Effector memory CD4-positive, alpha-beta T cell (primary cell): ENCODE measurements at places on chromosomes 12 and 14.

GRCh38 chr12:128968668-128969067, 115.4 kb downstream of the GLT1D1 start:
- H3K27ac ChIP-seq: no peak overlapping the region
- no peak for DNase-seq
- H3K36me3 ChIP-seq: no peaks in the 10 kb centered on the region

GRCh38 chr14:102317564-102318248, 1.8 kb upstream of the ZNF839 start:
- H3K27me3 ChIP-seq: no peaks in the 10 kb centered on the region
- H3K36me3 ChIP-seq: no peaks in the 10 kb centered on the region
- no peak for DNase-seq

GRCh38 chr12:16063726-16064125, 152.6 kb downstream of the DERA start:
- no peaks in the 10 kb centered on the region for H3K36me3 ChIP-seq
- no peak overlapping the region for H3K27ac ChIP-seq
- no peak for DNase-seq
- H3K27me3 ChIP-seq: no peaks in the 10 kb centered on the region
- H3K4me3 ChIP-seq: no peak overlapping the region

GRCh38 chr12:73833746-73834145, 703.9 kb upstream of the ATXN7L3B start:
- DNase-seq: no peak
- no peaks in the 10 kb centered on the region for H3K36me3 ChIP-seq
- no peaks in the 10 kb centered on the region for H3K27me3 ChIP-seq

DNA sequence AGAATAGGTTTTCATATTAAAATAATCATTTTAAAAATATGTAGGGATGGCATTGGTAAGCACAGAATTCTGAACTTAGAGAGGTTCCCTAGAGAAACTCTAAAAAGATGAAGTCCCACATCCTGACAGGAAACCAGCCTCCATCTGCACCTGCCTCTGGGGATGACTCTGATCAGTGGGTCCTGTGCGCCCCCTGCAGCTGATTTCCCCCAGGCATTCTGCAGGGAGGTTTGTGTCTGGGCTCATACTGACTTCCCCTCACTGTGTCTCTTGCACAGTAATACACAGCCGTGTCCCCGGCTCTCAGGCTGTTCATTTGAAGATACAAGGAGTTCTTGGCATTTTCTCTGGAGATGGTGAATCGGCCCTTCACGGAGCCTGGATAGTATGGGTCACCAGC, 602.9 kb downstream of the TMEM121 start:
- no peak overlapping the region for H3K27ac ChIP-seq
- H3K27me3 ChIP-seq: no peaks in the 10 kb centered on the region
- DNase-seq: no peak
- H3K36me3 ChIP-seq: no peaks in the 10 kb centered on the region

DNA sequence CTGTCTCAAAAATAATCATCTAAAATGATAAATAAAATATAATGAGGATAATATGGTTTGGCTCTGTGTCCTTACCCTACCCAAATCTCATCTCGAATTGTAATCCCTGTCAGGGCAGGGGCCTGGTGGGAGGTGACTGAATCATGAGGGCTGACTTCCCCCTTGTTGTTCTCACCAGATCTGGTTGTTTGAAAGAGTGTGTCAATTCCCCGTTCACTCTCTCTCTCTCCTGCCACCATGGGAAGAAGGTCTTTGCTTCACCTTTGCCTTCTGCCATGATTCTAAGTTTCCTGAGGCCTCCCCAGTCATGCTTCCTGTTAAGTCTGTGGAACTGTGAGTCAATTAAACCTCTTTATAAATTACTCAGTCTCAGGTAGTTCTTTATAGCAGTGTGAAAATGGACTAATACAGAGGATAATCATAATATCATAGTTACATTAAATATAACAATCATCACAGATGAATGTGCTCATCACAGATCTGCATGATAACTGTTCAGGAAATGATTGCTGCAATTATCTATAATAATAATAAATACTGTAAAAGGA, 12.6 kb downstream of the EFCAB11 start:
- H3K4me1 ChIP-seq: no peaks in the 10 kb centered on the region
- no peak for DNase-seq
- no peaks in the 10 kb centered on the region for H3K27me3 ChIP-seq
- H3K27ac ChIP-seq: no peak overlapping the region
- H3K4me3 ChIP-seq: no peak overlapping the region

GRCh38 chr12:77746096-77746495, 84.6 kb upstream of the NAV3 start:
- H3K27ac ChIP-seq: no peak overlapping the region
- DNase-seq: no peak
- no peak overlapping the region for H3K4me3 ChIP-seq
- no peaks in the 10 kb centered on the region for H3K36me3 ChIP-seq

DNA sequence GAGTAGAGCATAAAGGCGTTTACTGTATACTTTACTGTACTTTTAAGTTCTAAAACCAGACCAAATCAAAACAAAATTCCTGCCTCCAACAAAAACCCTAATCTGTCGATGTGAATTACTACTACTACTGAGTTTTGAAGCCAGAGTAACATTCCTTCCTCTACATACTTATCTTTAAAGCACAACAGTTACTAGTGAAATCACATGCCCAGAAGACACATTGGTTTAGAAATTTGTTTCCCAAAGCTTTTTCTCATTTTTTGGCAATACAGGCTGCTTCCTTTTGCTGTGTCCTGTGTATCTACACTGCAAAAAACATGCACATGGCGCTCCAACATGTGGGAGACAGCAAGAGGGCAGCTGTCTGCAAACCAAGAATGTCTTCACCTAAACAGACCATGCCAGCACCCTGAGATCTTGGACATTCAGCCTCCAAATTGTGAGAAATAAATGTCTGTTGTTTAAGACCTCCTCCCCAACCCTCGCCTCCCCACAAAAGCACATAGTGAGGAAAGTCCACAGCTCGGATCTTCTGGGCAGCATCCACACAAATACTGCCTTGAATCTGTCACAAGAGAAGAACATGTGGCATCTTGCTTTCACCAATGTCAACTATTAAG, 21.1 kb downstream of the SETD3 start:
- no peak overlapping the region for H3K4me3 ChIP-seq
- no peak for DNase-seq
- peaks cover 73% of the 10 kb centered on the region for H3K36me3 ChIP-seq
- H3K27me3 ChIP-seq: no peaks in the 10 kb centered on the region

- no peaks in the 10 kb centered on the region for H3K27me3 ChIP-seq
- DNase-seq: no peak
- H3K36me3 ChIP-seq: peaks cover 3% of the 10 kb centered on the region
- H3K4me3 ChIP-seq: no peak overlapping the region
- H3K27ac ChIP-seq: peak overlapping the region; percentile 76
- peaks cover 27% of the 10 kb centered on the region for H3K4me1 ChIP-seq
Measured at GRCh38 chr12:110577864-110578693, 5.0 kb downstream of the PPTC7 start.

DNA sequence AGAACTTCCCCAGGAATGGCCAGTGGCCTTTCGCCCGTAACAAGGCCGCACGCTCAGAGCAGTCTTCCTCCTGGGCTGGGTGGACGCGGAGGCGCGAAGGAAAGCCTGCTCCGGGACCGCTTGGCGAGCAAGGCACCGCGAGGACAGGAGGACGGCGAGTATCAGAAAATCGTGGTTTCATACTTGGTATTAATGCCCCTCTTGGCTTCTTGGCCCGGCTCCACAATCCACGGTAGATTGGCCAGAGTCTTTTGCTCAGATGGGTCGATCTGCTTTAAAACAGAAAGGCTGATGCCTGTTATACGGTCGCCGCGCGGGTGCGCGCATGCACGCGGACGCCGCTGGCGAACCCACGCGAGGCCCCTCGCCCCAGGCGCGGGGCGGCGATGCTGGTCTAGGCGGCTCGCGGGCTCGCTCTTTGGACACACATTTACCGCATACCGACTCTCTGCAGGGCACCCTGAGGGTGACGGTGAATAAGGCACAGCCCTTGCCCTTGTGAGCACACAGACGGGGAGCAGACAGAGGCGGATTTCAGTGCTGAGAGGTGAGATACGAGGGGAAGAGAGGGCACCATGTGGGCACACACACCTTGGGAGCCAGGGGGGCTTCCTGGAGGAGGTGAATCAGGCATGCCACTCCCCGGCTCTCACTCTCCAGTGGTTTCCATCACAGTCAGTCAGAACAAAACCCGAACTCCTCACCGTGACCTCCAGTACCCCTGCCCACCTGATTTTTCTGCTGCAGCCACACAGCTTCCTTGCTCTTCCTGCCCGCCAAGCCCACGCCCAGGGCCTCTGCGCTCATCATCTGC, 100.7 kb downstream of the APAF1 start:
- H3K4me3 ChIP-seq: peak overlapping the region; percentile 71
- no peaks in the 10 kb centered on the region for H3K27me3 ChIP-seq
- no peak overlapping the region for H3K27ac ChIP-seq
- H3K36me3 ChIP-seq: no peaks in the 10 kb centered on the region
- peaks cover 5% of the 10 kb centered on the region for H3K4me1 ChIP-seq

DNA sequence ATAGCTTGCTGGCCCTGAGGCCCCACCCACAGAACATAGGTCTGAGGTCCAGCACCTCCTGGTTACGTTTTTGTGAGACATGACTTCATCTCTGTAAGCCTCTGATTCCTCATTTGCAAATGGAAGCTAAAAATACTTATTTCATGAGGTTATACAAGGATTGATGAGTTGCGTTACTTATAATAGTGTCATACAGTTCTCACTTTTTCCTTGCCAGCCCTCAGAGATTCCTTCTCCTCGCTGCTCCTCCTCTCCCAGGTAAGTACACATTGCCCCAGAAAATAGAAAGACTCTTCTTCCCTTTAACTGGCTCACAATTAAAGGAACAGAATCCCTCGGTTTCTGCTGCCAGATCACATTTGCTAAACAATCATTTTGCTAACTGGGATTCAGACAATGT, 739.2 kb downstream of the VRK1 start:
- H3K27me3 ChIP-seq: no peaks in the 10 kb centered on the region
- H3K36me3 ChIP-seq: no peaks in the 10 kb centered on the region
- H3K4me1 ChIP-seq: no peaks in the 10 kb centered on the region
- no peak for DNase-seq
- no peak overlapping the region for H3K4me3 ChIP-seq

DNA sequence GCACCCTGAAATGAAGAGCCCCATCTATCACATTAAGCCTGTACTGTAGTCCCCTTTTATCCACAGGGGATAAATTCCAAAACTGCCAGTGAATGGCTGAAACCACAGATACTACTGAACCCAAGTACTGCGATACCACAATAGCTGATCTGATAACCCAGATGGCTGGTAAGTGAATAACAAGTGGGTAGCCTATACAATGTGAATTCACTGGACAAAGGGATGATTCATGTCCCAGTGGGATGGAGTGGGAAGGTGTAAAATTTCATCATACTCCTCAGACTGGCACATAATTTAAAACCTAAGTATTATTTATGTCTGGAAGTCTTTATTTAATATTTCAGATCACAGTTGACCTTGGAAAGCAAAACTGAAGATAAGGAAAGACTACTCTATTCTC, 201.3 kb downstream of the GPHN start:
- H3K4me3 ChIP-seq: no peak overlapping the region
- H3K27ac ChIP-seq: no peak overlapping the region
- H3K4me1 ChIP-seq: no peaks in the 10 kb centered on the region
- no peaks in the 10 kb centered on the region for H3K36me3 ChIP-seq

GRCh38 chr14:101408077-101408831, 153.0 kb upstream of the DIO3 start:
- H3K4me1 ChIP-seq: no peaks in the 10 kb centered on the region
- no peak overlapping the region for H3K4me3 ChIP-seq
- no peak for DNase-seq
- H3K27me3 ChIP-seq: peaks cover 7% of the 10 kb centered on the region
- H3K27ac ChIP-seq: no peak overlapping the region

DNA sequence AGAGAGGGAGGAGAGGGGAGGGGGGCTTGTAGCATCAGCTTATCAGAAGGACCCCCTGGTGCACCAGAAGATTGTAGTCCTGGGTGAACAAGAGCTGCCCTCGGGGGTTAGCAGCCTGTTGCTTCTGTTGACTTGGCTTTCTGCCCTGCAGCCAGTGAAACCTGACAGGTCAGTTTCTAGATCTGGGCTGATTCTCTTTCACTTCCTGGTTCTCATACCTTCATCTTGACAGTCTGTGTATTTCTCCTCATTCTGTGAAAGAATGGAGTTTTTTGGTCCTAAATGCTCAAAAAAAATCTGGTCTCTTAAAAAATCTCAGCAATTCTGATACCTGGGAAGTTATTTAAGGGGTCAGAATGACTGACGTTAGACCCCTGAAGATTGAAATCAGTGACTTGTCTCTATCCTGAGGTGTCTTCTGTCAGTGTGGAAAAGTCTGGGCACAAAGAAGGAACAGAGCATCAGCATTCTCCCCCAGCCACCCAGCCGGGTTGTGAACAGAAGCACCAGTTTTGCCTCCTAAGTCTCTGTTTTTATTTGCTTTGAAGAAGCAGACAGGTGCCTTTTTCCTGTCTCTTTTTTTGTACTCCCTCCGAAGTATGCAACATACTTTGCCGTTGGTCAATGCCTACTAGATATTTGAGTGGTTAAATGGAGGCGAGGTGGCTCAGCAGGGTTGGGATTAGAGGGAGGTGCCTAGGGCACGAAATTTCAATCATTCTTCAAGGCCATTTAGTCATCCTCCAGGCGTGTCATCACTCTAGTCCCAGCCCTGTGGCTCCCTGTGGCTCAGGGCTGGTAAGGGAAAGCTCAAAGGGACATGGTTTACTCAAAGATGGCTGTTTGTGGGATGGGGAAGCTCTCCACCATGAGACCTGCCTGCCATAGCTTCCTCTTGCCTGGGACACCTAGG, 24.0 kb downstream of the TTC9 start:
- DNase-seq: no peak
- peaks cover 24% of the 10 kb centered on the region for H3K4me1 ChIP-seq
- no peak overlapping the region for H3K4me3 ChIP-seq

- H3K36me3 ChIP-seq: no peaks in the 10 kb centered on the region
- no peaks in the 10 kb centered on the region for H3K27me3 ChIP-seq
- H3K4me3 ChIP-seq: no peak overlapping the region
- H3K4me1 ChIP-seq: no peaks in the 10 kb centered on the region
Measured at GRCh38 chr14:90597961-90598360, 201.1 kb downstream of the CALM1 start.

DNA sequence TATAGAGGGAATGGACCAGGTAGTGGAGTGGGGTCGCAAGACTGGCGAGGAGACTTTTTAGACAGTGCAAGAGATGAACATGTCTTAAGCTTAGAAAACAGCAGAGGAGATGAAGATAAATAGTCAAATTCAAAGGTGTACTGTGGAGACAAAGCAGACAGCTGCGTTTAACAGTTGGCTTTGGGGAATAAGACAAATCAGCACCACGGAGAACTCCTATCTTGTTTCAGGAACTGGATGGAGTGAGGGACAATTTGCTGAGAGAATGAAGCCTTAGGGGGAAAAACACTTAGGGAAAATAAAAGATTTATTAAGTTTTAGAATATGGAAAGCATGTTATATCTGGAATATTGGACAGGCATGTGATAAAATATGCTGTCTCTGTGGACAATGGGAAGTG, 458.8 kb downstream of the GLT1D1 start:
- no peak overlapping the region for H3K4me3 ChIP-seq
- H3K27ac ChIP-seq: no peak overlapping the region
- H3K4me1 ChIP-seq: no peaks in the 10 kb centered on the region
- H3K27me3 ChIP-seq: no peaks in the 10 kb centered on the region
- DNase-seq: no peak
